K562 (cell line): ENCODE measurements at places on chromosomes 11 and 22. TPM values are rescaled to one million over a fixed set of nuclear protein-coding genes. Genes with fewer than 3 reads are reported as not detected.

GRCh38 chr11:17538731-17539130 lies 5.5 kb downstream of the USH1C start:
- H3K36me3 ChIP-seq: no peaks in the 10 kb centered on the region
- peaks cover 53% of the 10 kb centered on the region for H3K27me3 ChIP-seq
- DNase-seq: no peak
- no peak overlapping the region for H3K27ac ChIP-seq

DNA sequence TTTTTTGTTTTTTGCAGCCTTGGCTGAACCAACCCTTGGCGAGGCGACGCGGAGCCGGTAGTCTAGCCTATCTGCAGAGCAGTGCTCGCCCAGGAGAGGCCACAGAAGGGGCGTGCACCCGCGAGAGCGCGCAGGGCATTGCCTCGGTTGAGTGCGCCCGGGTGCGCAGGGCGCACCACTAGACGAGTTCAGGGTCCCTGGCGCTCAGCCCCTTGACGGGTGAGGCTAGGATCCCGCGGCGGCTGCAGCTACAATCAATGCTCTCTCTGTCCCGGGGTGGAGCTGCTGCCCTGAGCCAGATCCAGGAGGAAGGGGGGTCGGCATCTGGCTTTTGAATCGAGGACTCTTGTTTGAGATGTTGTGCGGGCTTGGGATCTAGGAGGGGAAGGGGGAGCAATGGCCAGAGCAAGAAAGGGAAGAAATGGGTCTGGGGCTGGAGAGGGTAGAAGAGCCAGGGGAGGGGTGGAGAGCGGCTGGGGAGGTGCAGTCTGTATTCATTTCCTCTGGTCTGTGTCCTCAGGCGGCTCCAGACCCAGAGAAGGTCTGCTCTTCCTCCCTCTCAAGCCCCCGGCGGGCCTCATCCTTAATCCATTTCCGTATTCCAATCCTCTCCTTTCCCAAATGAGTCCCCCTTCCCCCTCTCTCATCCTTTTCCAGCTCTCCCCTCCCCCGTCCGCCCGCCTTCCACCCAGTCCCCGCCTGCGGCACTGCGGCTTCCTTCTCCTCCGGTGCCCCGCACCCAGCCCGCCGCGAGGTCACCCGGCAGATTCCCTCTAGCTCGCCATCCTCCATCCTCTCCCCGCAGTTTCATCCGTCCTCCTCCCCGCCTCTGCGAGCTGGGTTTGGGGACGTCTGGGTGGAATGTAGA lies 797 bp downstream of the THY1 start:
- H3K27me3 ChIP-seq: no peaks in the 10 kb centered on the region
- H3K4me1 ChIP-seq: peaks cover 16% of the 10 kb centered on the region
- H3K36me3 ChIP-seq: no peaks in the 10 kb centered on the region
- H3K4me3 ChIP-seq: no peak overlapping the region

DNA sequence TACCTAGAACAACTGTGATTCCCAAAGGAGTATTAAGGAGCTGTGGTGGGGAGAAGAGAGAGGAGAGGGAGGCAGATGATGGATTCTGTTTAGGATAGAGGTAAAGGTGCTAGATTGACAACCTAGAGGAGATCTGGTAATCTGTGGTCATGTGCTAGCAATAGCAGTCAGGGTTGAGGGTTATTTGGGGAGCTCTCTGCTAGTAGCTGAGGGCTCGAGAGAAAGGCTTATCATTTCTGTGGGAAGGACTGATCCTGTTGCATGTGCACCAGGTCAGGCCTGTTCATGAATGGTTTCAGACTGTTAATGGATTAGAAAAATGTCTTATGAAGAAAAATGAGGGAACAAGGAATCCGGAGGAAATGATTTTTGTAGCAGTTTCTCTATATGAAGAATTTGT lies 63.2 kb downstream of the MTMR3 start:
- H3K27ac ChIP-seq: no peak overlapping the region
- H3K4me1 ChIP-seq: peaks cover 11% of the 10 kb centered on the region
- H3K4me3 ChIP-seq: no peak overlapping the region

DNA sequence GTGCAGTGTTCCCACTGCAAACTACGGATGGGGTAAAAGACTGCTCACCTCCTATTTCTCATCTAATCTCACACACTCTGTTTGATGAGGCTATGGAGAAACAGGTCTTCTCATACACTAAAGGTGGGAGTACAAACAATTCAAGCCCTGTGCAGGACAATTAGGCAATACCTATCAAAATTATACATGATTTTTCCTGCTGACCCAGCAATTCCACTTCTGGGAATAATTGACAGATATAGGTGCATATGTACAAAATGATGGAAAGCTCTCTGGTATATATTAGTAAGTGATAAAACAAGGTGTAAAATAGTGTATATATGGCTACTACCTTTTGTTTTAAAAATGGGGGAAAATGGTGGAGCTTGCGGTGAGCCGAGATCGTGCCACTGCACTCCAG lies 23.1 kb downstream of the BDNF start:
- H3K4me1 ChIP-seq: no peaks in the 10 kb centered on the region
- no peak overlapping the region for H3K27ac ChIP-seq
- H3K36me3 ChIP-seq: no peaks in the 10 kb centered on the region
- DNase-seq: no peak
- no peaks in the 10 kb centered on the region for H3K27me3 ChIP-seq

F2 gene
- total RNA-seq: 0.16 and 0.22 TPM in 2 replicates

DNA sequence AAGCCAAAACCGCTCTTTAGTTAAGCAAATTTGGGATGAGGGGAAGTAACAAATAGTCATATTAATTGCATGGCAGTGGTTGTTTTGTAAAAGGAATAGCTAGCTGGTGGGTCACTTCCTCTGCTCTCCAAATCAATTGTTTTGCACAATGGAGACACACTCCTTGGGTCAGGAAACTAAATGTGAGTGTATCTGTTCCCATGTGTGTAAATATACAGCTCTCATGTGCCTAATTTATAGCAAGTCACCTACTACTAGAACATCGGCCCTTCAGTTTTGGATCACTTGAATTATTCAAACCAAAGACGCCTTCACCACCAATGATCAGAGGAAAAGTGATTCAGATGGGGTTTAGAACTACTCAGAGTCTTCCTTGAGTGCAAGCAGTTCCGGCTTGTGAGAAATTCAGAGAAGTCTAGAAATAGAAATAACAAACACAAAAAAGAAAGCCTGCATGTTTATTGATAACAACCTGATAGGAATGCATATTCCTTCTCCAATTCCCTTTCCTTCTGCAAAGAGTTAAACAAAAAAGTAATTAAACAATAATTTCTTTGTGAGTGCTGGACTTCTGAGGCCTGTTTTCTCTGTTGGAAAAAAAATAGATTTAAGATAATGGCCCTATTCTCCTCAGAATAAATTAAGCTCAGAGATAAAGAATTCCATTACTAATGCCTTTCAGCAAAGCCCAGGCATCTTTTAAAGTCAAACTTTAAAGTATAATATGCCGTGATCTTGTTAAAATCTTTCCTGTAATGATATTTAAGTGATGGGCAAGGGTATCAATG lies 100.4 kb downstream of the KIRREL3 start:
- H3K36me3 ChIP-seq: no peaks in the 10 kb centered on the region
- no peak overlapping the region for H3K27ac ChIP-seq
- H3K4me1 ChIP-seq: no peaks in the 10 kb centered on the region
- no peak overlapping the region for H3K4me3 ChIP-seq
- no peak for DNase-seq

GRCh38 chr11:83746921-83747585 lies 460.9 kb upstream of the CCDC90B start:
- no peaks in the 10 kb centered on the region for H3K4me1 ChIP-seq
- H3K4me3 ChIP-seq: no peak overlapping the region
- no peaks in the 10 kb centered on the region for H3K27me3 ChIP-seq
- no peaks in the 10 kb centered on the region for H3K36me3 ChIP-seq

DNA sequence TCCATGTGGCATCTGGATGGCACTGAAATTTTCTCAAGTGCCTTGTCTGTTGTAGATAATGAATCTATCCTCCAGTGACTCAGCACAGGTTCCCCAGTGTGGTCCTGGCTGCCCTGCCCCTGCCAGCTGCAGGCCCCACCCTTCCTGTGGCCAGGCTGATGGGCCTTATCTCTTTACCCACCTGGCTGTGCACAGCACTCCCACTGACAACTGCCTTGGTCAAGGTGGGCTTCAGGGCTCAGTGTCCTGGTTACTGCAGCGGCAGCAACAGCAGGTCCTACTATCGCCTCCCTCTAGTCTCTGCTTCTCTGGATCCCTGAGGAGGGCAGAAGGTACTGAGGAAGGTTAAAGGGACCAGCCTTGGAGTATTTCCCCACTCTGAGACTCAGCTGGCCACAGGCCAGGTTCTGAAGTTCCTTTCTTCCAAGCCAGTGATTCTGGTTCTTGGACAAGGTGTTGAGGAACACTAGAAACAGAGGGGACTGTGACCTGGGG lies 3.1 kb downstream of the HMBS start:
- peak; percentile 92 for DNase-seq
- peak overlapping the region; percentile 94 for H3K4me3 ChIP-seq
- H3K27ac ChIP-seq: peak overlapping the region; percentile 95
- H3K4me1 ChIP-seq: peaks cover 37% of the 10 kb centered on the region

DNA sequence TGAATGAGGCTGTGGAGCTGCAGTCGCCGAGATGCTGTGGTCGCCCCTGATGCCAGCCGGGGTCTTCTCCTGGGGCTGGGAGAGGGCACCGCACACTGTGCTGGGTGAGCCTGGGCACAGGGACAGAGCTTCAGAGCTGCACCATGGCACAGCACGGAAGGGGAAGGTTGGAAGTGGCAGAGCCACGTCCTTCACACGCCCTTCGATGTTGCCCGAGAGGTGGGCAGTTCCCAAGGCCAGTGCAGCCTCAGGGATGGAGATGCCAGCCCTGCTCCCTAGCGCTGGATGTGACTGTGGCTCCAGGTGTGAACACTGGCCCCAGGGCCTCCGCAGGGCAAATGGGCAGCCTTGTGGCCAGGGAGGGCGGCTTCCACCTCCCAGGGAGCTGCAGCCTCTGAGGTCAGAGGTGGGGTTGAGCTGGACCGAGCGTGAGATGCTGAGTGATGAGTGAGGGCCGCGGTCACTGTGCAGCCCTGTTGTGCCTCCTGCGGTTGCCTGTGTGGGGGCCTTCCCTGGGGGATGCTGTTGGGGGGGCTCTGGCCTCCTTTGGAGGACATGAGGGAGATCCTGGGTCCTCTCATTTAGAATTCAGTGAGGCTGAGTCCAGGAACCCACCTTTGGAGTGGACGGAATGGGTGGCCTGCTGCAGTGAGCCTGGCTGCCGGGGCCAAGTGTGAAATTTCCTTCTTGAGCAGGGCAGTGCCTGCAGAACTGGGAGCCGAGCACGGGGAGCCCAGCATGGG lies 1090.0 kb downstream of the BRD1 start:
- H3K27ac ChIP-seq: no peak overlapping the region
- no peaks in the 10 kb centered on the region for H3K36me3 ChIP-seq
- peaks cover 16% of the 10 kb centered on the region; the same call in 1 of the 2 replicates for H3K27me3 ChIP-seq
- no peak for DNase-seq
- no peaks in the 10 kb centered on the region for H3K4me1 ChIP-seq
- H3K4me3 ChIP-seq: no peak overlapping the region

GRCh38 chr11:45500451-45500850 lies 165.0 kb downstream of the CHST1 start:
- no peak for DNase-seq
- no peak overlapping the region for H3K4me3 ChIP-seq
- H3K36me3 ChIP-seq: no peaks in the 10 kb centered on the region
- H3K27ac ChIP-seq: no peak overlapping the region
- 0 out of 2 replicates have a peak, but pooled peaks cover 10% of the 10 kb centered on the region for H3K27me3 ChIP-seq

TRPT1 gene
- 36.1 and 41.7 TPM in 2 replicates for total RNA-seq
